ENCODE measurements at places on chromosomes 1 and 21. TPM values are rescaled to one million over a fixed set of nuclear protein-coding genes. Genes with fewer than 3 reads are reported as not detected.

Gene OR2M3
- polyA plus RNA-seq: not detected

Gene CCDC17
- polyA plus RNA-seq: 2.6 TPM

Gene ARHGAP30
- polyA plus RNA-seq: 2.2 TPM

Gene GLMP
- polyA plus RNA-seq: 52.1 TPM

Gene KRTAP21-2
- polyA plus RNA-seq: not detected

Gene SLC35F3
- 0.80 TPM for polyA plus RNA-seq

Gene TEX38
- polyA plus RNA-seq: 0.24 TPM

Gene RNU1-4
- not detected for polyA plus RNA-seq

Gene PLEKHA6
- 56.4 TPM for polyA plus RNA-seq

Gene FMO1
- 182 TPM for polyA plus RNA-seq

Gene SUSD4
- polyA plus RNA-seq: 20.2 TPM

Gene ARHGEF16
- polyA plus RNA-seq: 28.0 TPM

Gene FAM89A
- polyA plus RNA-seq: 19.2 TPM

Measured in renal cortex interstitium (tissue), 15 donors.